ENCODE measurements at places on chromosomes 16 and 17.

DNA sequence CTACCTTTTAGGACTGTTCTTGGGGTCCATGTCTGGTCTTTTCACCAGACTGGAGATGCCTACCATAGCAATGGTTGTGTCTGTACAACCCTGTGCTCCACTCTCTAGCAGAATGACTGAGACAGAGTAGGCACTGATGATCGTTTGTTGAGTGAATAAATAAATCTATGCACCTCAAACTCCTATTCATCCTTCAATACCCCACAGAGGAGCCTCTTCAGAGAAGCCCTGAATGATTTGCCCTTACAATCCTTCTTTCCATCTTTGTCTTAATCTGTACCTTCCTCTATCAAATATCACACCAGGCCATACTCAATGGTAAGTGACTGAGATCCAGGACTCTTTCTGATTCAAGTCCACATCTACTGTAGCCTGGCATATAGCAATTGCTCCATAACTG is 23.3 kb downstream of the PIMREG start:
- no peak for DNase-seq

- DNase-seq: no peak
Measured at GRCh38 chr17:70215656-70216055, 46.3 kb downstream of the KCNJ2 start.

DNA sequence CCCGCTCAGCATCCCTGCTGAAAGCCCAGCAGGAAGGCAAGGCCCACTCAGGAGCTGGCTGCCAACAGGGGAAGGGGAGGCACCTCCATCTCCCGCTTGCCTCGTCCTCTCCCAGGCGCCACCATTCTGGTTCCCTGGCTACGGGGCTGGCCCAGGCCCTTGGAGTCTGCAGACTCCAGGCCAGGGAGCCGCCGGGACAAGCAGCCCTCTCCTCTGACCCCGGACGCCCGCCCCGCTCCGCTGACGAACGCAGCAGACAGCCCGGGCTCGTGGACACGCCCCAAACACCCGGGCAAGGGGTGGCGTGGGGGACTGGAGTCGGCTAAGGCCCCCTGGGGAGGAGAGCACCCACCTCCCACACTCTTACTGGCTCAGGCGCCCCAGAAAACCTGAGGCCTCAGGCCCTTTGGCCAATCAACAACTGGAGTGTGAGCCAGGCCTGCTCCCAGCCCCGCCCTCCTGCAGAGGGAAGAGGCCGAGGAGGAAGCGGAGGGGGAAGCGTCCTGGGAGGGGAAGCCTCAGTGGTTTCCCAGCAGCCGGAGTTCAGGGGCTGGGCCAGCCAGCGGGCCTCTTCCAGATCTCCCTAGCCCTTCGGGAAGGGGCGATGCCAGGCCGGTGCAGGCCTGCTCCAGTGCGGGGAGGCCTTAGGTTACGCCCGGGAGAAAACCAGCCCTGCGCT is 4.2 kb downstream of the MNT start:
- peak; percentile 81 for DNase-seq

- no peak for DNase-seq
Measured at GRCh38 chr16:66515596-66516508, 34.1 kb downstream of the TK2 start.

GRCh38 chr16:83906683-83907082 is 7.8 kb downstream of the MLYCD start:
- DNase-seq: no peak

GRCh38 chr16:89120921-89121351 is 27.3 kb downstream of the ACSF3 start:
- DNase-seq: no peak

DNA sequence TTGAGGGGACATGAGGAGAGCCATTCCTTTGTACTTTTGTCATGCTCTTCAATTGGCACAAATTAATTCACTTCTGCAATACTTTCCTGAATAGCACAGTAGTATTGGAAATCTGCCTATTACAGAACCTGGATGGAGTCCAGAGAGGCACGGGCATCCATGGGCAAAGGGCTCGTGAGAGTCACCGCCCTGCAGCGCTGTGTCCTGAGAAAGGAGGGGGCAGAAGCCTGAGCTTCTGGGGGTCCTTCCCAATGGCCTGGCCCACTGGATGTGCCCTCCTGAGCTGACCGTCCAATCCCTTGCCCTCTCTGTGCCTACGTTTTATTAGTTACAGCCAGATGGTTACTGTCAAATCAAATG is 3.5 kb downstream of the G6PC1 start:
- DNase-seq: no peak

Data from SHP77 treated with DMSO at 0.1 percent for 48 hours (cell line).